ENCODE measurements at places on chromosomes 1 and 21.
A peak's percentile ranks its signal among the peaks of the same experiment; 100 is the strongest.

DNA sequence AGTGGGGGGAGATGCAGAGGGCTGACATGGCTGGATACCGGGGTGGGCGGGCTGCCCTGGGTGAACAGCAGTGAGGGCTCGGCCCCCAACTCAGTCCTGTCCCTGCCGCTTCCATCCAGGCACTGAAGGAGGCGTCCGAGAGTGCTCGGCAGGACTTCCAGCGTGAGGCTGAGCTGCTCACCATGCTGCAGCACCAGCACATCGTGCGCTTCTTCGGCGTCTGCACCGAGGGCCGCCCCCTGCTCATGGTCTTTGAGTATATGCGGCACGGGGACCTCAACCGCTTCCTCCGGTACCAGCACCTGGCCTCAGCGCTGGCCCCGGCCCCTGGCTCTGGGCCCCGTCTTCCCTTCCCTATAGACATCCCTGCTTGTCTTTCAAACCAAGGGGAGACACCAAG is 15.6 kb downstream of the NTRK1 start:
- no peak for DNase-seq

DNA sequence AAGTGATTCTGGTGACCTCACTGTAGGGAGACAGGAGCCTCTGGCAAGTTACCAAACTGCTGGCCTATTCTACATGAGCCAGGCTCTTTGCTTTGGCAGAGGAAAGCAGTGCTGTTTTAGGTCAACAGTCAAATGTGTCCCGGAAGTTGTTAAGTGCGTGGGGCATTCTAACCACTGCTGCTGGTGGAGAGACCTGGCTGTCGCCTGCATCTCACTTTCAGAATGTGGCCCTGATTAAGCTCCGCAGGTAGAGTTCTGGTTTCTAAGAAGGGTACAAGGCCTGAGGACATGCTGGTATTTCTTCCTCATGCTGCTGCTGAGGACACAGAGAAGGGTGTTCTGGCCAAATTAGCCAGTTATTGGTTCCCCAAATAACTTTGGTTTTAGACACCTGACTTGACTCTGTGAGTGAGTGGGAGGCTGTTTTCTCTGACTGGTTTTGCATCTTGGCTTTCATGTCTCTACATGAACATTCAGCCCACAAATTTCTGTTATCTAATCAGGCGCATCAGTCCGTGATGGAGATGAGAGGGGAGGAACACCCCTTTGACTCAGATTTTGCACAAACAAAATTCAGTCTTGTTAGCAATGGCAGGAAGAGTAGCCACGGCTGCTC is 120.8 kb downstream of the LMO4 start:
- no peak for DNase-seq

- DNase-seq = no peak
Measured at GRCh38 chr1:239931341-239931740, 160.3 kb upstream of the FMN2 start.

DNA sequence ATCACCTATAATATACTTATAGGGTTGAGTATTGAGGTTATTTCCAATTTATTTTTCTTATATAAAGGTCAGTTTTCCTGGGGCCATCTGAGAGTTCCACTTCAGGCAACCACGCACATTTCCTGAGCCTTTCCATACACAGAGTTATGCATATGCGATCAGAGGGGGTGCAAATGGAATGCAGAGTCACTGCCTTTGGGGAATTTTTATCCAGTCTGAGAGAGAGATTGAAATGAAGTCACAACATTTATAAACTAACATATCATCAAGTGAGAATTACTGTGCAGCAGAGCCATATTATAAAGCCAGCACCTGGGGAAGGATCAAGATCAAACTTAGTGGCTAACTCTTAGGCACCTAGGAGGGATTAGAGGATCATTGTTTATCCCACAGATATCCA is 299.9 kb upstream of the PLXNA2 start:
- no peak for DNase-seq

DNA sequence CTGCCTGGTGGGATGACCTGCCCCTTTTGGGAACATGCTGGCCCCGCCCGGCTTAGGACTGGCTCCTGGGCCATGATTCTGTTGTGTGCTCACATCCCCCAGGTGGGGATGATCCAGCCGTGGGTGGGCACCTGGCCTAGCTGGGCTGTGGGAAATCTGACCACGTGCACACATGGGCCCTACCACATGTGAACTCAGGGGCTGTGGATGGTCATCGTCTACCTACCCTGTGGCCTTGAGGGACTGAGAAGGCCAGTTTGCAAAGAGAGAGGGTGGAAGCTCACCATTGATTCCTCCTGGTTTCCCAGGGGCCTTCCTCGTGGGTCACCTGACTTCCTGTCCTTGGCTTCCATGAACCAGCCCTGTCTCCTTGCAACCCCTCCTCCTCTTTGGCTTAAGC is 19.4 kb upstream of the PCP4 start:
- no peak for DNase-seq

GRCh38 chr21:43331962-43332828 is 94.7 kb downstream of the SIK1 start:
- DNase-seq = peak; percentile 45

GRCh38 chr1:151995774-151996173 is 2.1 kb upstream of the S100A10 start:
- peak; percentile 37 for DNase-seq

DNA sequence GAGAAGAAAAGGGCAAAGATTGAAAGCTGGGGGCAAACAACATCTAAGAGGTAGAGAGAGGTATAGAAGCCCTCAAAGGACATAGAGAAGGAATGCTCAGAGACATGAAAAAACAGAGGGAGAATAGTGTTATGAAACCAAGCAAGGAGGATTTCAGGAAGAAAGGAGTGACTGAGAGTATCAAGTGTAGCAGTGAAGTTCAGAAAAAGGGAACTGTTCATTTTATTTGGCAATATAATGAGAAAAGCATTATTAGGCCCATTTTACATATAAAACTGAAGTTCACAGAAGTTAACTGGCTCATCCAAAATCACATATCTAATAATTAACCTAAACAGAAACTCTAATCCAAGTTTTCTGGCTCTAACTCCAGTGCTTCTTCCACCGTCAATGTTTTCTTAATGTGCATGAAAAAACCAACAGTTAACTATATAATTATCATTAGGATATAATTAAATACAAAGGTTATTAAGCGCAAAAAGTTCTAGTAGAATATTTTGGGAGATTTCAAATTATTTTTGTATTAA is 17.7 kb downstream of the NEXN start:
- DNase-seq = no peak

- DNase-seq = no peak
Measured at GRCh38 chr21:45164838-45165237, 90.5 kb downstream of the ADARB1 start.

DNA sequence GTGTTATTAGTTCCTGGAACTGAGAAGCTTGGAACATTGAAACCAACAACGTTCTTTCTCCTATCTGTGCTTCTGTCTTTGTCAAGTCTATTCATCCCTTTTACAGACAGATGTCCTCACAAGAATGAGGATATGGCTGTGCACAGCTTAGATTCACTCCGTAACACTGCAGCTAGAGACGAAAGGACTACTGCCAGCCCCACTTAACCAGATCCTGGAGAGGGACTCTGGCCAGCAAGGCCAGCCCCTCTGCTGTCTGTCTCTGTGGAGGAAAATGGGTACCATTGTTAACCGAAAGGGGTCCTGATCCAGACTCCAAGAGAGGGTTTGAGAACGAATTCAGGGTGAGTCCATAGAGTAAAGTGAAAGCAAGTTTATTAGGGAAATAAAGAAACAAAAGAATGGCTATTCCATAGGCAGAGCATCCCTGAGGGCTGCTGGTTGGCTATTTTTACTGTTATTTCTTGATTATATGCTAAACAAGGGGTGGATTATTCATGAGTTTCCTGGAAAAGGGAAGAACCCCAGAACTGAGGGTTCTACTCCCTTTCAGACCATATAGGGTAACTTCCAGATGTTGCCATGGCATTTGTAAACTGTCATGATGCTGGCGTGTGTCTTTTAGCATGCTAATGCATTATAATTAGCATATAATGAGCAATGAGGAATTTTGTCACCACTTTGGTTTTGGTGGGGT is 17.4 kb upstream of the USP24 start:
- DNase-seq = no peak

DNA sequence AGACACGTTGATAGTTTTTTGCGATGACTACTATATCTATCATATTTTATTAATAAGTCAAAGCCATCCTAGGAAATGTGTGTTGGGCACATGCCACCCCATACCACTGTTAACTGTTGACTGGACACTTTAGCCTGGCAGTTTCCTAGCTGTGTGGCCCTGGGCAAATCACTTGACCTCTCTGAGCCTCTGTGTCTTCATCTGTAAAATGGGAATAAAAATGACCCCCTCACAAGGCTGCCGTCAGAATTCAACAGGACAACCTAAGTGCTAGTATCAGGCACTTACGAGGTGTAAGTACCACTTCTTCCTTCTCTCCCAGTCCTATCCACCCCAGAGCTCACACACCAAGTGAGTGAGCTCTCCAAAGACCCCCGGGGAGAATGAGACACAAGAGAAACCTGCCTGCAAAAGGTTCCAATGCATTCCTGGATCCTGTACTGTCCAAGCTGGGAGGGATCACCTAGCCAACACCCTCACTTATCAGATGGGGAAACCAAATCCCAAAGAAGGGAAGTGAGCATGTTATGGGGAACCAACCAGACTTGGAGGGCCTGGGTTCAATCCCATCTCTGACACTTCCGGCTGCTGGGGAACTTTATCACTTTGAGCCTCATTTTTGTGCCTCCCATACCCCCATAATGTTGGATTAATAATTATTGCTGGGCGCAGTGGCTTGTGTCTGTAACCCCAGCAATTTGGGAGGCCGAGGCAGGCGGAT is 24.9 kb downstream of the HSPG2 start:
- no peak for DNase-seq

DNA sequence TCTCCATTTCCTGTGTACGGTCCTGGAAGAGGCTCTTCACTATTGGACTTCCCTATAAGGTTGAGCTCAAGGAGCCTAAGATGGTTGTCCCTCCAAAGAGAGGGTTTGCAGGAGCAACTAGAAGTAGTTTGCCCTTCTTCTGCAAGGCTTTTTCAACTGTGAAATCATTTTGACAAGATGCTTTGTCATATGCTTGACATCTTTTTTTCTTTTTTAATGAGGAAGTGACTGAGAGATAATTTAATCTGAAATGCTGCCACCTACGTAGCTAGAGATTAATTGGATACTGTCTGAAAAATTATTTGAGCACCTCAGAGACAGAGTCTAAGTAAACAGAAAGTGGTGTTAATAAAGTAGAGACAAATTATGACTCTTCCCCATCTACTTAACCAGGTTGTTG is 97.0 kb downstream of the CHRM3 start:
- DNase-seq = no peak

DNA sequence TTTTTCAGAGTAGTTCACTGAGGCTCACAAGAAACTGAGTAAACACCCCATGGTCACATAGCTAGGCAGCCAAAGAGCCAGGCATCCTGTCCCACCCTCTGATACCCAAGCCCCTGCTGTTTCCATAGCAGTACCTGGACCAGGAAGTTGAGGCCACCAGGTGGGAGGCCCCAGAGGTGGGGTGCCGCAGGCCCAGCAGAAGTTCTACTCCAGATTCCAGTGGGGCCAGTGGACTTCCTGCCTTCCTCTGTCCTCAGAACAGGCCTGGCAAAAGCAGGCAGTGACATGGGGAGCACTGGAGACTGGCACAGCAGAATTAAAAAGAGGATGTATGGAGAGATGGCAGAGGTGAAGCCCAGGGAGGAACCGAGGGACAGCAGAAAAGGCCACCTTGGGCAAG is 19.0 kb downstream of the FOXO6 start:
- DNase-seq = no peak

Data from adipocyte (in vitro differentiated cells).